AG20443 (cell line): ENCODE measurements at places on chromosomes 16 and 17.

DNA sequence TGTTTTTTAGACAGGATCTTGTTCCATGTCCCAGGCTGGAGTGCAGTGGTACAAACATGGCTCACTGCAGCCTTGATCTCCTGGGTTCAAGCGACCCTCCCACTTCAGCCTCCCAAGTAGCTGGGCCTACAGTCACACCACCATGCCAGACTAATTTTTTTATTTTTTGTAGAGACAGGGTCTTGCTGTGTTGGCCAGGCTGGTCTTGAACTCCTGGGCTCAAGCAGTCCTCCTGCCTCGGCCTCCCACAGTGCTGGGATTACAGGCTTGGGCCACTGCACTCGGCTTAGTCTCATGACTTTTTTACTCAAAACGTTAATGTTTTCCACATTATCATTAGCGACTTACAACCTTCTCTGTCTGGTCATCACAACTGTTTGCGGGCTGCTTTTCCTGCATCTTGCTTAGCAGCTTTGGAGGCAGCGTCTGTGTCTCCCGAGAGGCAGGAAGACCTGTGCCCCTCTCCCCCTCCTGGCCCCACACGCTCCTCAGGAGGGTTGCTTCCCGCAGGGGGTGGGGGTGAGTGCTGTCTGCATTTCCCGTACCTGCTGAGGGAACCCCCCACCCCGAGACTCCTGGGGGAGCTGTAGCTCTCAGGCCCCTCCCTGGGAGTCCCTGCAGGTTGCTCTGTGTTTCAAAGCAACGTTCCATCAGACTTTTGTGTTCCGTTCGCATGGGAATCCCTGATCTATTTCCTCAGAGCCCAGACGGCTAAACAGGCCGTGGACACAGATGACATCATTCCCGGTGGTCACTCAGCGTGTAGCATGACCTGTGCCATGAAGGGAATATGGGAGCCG lies 52.6 kb downstream of the PGS1 start:
- no peak for DNase-seq

- DNase-seq, result no peak
Observed at GRCh38 chr17:81083125-81083765, 48.3 kb downstream of the BAIAP2 start.

DNA sequence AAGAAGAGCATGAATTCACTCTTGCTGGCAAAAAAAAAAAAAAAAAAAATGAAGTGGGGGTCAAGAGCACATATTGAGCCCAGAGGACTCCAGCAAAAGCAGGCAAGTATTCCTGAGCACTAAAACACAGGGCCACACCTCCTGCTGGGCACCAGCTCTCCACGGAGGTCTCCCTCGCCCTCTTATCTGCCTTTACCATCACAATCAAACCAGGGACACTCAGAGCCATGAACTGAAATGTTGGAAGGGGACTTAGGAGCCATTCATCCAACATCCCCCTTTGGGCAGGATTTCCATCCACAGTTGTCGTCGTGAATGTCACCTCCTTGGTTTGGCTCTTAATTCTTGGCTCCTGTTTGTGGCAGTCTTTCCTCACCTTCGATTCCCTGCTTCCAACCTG lies 89.8 kb upstream of the GNAO1 start:
- DNase-seq, result no peak

GRCh38 chr17:76417499-76418143 lies 33.2 kb downstream of the SPHK1 start:
- no peak for DNase-seq

DNA sequence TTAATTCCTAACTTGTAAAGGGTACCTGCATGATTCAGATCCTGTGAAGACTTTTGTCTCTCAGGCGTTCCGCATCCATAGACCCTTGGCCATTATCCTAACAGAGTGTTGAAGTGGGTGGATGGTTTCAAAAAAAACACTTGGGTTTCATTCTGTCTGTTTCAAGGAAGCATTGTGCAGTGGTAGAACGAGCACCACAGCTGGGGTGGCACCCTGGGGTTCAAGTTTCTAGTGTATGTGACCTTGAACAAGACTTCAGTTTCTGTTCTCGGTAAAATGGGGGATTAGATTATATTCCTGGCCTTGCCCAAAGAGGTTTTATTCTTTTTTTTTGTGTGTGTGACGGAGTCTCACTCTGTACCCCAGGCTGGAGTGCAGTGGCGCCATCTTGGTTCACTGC lies 74.3 kb downstream of the MSI2 start:
- DNase-seq, result no peak

DNA sequence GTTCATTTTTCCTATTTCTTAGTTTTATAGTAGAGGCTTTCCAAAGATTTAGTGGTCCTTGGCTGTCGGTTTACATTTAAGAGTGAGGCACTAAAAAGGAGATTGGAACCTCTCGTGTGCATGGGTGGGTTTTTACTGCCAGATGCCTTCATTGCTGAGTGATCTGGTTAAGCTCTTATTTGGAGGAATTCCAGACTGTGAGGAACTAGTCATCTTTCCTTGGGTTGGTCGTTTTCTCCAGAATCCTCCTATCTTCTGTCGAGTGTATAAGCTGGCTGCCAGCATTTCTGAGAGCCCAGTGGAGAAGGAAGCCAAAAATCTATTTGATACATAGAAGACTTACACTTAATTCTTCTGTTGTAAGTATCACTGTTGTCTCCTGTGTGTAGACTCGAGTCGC lies 22.6 kb downstream of the IST1 start:
- DNase-seq, result peak; percentile 17

DNA sequence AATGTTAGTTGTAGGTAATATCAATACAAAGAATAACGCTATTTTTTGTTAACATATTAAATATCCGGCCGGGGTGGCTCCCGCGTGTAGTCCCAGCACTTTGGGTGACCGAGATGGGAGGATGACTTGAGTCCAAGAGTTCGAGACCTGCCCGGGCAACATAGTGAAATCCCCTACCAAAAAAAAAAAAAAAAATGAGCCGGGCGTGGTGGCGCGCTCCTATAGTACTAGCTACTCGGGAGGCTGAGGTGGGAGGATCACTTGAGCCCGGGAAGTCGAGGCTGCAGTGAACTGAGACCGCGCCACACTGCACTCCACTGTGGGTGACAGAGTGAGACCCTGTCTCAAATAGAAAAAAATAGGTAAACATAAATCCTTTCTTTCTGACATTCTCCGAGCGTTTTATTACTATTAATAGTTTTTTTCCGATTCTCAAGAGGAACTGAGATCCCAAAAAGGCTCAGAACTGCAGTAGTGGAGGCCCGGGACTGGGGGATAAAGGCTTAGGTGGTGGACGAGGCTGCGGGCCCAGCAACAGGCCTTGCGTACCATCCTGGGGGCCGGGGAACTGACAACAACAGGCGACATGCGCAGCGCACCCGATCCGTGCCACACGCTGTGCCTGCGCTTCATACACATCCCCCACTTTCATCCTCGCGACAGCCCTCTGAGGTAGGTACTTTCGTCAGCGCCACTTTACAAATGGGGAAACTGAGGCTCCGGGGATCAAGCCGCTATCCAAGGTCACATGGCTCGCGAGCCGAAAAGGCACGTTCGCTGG lies 919 bp downstream of the N4BP1 start:
- peak; percentile 28 for DNase-seq

GRCh38 chr16:4270091-4270490 lies 2.7 kb downstream of the TFAP4 start:
- DNase-seq, result no peak

DNA sequence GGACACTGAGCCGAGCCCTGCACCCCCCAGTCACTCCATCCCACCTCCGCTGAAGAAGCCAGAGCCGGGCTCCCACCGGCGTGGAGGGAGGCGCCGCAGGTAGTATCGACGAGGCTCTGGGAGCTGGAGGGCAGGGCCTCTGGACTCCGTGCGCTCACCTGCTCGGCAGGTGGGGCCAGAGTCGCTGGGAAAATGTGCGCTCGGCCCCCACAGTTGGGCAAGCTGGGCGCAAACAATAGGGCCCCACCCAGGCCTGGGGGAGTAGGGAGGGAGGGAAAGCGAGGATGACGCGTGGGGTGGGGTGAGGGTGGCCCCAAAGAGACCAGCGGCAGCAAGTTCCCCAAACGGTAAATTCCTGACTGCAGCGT lies 668 bp downstream of the JUP start:
- peak; percentile 39 for DNase-seq

- peak; percentile 52 for DNase-seq
Observed at GRCh38 chr17:29588562-29589411, 661 bp downstream of the GIT1 start.

- DNase-seq, result no peak
Observed at GRCh38 chr17:81652906-81653771, 3.2 kb downstream of the PDE6G start.

- no peak for DNase-seq
Observed at GRCh38 chr17:79864147-79864546, 24.9 kb upstream of the CBX4 start.

DNA sequence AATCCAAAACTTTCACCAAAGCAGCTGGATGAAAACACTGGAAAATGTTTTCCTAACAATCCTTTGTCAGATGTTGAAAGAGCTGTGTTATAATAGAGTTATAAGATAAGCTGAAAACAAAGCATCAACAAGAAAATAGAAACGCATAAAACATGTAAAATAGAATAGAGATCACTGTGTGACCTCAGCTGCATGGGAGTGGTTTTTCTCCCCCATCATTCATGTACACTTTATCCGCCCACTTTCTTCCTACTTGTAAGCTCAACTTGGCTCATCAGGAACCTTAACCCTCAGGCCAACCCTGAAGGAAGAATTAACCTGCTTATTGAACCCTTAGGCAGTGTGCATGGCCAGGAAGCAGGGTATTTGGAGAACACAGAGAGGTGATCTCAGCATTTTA lies 238.5 kb upstream of the PMFBP1 start:
- DNase-seq, result no peak

DNA sequence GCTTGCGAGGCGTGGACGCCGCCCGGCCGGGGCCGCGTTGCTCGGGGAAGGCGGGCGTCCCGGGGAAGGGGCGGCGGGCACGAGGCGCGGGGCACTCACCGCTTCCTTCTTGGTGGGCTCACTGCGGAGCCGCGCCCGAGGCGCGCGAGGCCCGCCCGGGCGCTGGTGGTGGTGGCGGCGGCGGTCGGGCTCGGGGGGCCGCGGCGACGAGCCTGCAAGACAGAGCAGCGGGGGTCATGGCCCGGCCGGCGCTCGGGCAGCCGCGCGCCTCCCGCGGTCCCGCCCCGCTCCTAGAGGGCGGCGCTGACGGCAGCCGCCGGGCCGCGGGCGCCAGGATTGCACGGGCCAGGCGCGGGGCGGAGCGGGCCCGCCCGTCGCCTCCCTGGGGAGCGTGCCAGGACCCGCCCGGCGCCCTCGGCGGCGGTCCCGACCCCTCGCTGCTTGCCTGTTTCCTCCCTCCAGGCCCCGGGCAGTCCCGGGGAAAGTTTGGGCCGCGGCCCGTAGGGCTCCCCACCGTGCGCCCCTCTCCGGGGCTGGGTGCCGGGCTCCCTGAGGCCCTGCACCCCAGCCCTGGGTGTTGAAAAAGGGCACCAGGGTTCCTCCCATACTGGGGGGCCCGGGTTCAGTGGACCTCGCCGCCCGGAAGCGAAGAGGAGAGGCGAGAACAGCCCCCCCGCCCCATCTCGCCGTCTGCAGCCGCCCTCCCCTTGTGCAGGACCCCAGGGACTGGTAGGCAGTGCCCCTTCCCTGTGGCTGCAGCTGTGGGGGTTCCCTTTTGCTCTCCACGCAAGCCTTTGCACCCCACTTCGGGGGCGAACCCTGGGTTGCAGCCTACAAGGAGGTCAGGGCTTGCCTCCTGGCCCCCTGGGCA lies at the start of gene C16orf74:
TSS of gene C16orf74 (minus strand) at position 270 of the 871 bp plus-strand sequence. CDS start 15,879 bp downstream, outside the sequence.
- DNase-seq, result peak; percentile 96

DNA sequence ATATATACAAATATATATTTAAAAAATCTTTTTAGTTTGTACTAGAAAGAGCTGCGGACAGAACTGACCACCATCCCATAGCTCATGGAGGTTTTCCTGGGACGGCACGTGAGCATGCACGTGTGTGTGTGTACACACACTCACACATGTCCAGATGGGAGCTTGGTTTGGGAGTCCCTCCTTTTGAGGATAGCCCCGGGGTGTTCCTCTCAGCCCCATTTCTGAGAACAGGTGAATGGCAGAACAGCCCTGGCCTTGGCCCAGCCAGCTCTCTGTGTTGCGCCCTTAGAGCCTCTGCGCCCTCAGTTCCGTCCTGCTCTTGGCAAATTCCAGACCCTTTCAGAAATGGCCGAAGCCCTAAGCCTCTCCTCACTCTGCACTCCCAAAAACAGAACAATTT lies 70.1 kb downstream of the AMFR start:
- DNase-seq, result no peak

- no peak for DNase-seq
Observed at GRCh38 chr16:50252082-50252611, 14.2 kb upstream of the ADCY7 start.

- no peak for DNase-seq
Observed at GRCh38 chr17:81191116-81191515, 25.1 kb upstream of the AATK start.

- no peak for DNase-seq
Observed at GRCh38 chr17:41939693-41940090, 9.3 kb downstream of the ODAD4 start.

DNA sequence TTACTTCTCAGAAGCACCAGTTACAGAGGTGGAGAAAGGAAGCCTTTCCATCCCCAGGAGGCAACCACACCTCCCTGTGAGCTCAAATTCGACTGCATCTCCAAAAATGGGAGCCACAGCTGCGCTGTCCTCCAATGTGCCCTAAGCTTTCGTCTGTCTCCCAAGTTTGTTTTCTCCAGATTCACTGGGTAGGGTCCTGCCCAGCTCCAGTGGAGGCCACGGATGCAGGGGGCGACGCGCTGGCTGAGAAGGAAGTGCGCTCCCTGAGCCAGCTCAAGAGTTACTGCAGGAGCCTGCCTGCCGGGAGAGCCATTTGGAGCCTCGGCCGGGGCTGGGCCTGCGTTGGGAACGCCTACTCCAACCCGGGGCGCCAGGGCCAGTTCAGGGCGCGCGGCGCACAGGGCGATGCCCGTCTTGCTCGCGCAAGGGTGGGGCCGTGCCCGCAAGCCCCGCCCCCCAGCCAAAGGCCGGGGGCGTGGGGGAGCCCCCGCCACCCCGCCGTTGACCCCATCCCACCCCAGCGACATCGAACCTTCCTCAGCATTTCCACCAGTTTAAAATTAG lies 19.5 kb downstream of the SIAH1 start:
- peak; percentile 95 for DNase-seq

GRCh38 chr16:88804173-88804551 lies 573 bp downstream of the CDT1 start:
- DNase-seq, result no peak

DNA sequence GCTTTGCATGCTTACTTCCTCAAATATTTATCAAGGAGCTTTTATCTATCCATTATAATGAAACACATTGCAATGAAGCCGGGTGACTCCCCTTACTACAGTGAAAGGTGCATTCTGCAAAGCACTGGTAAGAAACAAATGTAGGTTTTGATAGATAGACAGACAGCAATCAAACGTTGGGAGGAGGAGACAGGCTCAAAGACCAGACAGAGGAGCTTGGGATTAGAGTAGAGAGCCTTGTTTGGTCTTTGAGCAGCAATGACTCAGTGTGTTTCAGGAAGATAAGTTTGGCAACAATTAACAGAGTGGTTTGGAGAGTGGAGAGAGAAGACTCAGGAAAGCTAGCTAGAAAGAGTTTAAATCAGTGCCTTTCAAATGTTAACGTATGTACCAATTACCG lies 68.8 kb downstream of the ZNF18 start:
- no peak for DNase-seq

DNA sequence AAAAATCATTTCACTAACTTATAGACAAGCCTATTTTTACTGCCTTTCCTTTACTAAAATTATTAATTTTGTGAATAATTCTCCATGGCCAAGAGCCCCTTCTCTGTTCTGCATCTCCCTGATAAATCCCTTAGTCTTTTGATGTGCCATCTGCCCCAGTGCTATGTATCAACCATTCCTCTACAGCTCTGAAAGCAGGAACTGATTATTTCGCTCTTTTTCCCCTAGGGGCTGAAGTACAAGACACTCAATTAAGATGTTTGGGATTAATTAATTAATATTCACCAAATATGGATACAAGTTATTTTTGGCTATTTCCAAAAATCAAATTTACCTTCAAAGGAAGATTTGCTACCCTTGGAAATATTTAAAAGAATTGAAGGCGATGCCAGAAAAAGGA lies 26.6 kb downstream of the SSH2 start:
- DNase-seq, result no peak
